ENCODE measurements at places on chromosomes 16 and 17.
A peak's percentile ranks its signal among the peaks of the same experiment; 100 is the strongest.

DNA sequence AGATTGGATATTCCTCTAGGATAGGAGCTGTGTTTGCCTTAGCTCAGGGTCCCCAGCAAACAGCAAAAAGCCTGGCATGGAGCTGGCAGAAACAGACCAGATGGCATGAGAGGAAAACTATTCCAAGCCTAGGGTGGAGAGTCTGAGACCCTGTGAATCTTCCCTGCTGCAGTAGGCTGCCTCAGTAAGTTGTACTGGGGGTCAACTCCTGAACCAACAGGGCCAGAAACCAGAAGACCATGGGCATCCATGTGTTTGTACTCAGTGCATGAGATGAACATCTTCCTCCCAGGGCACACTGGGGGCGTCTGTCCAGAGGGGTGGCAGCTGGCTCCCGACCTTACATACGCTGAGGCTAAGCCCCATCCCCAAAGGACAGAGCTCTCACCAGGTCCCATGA is 214.4 kb downstream of the C16orf78 start:
- no peak for DNase-seq

- no peak for DNase-seq
Observed at GRCh38 chr17:72111336-72111923, 9.4 kb upstream of the SOX9 start.

GRCh38 chr17:33124871-33125551 is 133.4 kb downstream of the SPACA3 start:
- DNase-seq = no peak

DNA sequence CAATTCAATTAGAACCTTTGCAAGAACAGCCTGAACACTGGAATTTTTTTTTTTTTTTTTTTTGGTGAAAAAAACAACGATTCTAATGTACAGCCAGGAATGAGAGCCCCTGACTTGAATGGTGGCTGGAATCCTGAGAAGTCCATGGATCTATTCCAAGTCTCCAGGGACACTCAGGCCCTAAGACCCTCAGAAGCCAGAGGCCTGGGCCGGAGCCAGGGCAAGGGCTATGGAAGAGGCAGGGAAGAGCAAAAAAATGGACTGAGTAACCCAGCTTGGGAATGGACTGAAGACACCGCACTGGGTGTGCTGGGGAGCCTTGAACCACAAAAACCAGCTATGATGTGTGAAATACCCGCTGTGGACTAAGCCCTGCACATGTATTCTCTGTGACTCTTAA is 60.3 kb upstream of the LHX1 start:
- DNase-seq = no peak

DNA sequence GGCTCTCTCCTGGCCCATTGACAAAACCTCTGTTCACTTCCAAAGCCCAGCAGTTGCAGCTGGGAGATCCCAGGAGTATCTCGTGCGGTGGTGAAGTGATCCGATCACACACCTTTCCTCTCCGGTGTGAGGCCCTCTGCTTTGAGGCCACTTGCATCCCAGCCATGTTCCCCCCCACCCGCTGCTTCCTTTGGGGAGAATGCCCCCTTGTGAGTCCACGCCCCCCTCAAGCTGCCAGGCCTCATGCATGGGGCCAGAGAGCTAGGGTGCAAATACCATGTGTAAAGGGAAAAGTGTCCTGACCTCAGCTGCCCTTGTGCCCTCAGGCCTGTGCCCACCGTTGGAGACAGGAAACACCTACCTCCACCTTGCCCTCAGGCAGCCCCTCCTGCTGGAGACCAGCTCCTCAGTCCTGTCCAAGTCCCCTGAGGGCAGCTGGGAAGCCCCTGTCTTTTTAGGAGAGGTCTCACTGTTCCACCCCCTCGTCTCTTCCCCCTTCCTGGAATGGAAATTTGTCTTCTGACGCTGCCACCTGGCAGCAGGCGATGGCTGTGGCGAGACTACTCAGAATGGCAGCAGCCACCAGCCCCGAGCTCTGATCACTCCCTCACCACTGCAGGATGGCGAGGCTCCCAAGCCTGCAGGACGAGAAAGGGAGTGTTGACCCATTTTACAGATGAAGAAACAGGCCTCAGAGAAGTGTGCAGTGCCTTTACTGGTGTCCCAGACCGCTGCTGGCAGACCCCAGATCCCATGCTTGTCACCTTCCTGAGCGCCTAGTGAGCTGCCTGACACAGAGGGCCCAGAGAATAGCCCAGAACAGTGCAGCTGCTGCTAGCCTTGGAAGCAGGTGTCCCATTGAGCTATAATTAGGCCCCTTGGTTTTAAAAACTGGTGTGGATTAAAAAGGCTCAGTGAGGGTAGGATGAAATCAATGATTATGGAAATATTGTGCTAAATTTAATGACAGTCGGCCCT is 120.6 kb upstream of the CACNG5 start:
- DNase-seq = no peak

GRCh38 chr17:36623281-36623680 is 21.9 kb downstream of the MRM1 start:
- no peak for DNase-seq

GRCh38 chr16:31528523-31529107 is 915 bp downstream of the AHSP start:
- DNase-seq = no peak

GRCh38 chr17:50161911-50162288 is 3.9 kb upstream of the SGCA start:
- DNase-seq = no peak

- no peak for DNase-seq
Observed at GRCh38 chr17:49146620-49147306, 14.2 kb downstream of the B4GALNT2 start.

DNA sequence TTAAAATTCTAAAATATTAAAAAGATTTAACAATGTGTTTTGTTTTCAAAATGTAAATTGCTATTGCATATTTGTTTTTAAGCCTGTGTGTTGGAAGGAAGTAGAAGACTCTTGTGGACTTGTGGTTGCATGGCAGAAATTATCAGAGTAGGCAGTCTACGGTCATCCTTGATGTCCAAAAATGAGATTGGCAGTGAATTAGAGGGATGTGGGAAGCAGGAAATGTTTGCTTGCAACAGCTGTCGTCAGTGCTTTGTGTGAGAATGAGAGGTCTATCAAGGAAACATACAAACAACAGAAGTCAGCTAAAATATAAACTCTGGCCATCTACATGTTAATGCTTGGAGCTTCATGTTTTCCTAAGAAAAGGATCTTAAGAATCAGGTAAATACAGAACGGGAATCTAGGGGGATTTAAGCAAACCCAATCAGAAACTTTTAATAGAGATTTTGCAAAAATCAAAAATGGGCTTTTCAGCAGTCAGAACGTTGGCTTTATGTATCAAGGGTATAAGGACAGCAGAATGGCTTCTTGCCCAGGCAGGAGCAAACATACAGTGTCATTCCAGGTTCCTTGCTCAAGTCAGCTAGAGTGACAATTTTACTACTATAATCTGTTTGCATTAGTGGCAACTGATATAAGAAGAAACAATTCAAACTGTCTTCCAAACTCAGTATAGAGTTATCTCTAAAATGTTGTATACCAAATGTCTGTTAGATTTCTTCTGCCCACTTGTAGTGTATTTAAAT is 196.7 kb downstream of the CYB561 start:
- no peak for DNase-seq

DNA sequence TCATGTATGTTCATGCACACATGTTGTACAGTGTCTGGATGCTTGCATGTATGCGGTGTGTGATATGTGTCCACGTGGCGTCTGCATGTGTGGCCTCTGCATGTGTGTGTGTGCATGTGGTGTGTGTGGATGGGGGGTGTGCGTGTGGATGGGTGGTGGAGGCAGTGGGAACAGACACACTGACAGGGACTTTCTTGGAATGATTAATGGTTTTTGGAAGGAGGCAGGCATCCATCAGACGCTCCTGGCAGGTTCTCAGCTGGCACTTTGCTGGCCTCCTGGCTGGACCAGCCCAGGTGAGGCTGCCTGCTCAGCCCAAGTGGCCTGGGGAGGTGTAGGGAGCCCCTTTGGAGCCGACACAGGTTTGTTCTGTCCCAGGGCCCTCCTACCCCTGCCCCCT is 121.2 kb upstream of the CIBAR2 start:
- no peak for DNase-seq

GRCh38 chr16:74923766-74924460 is 61.0 kb downstream of the WDR59 start:
- DNase-seq = no peak

GRCh38 chr16:12626411-12626810 is 177.3 kb downstream of the CPPED1 start:
- no peak for DNase-seq

- DNase-seq = no peak
Observed at GRCh38 chr16:51113236-51114125, 37.6 kb downstream of the SALL1 start.

DNA sequence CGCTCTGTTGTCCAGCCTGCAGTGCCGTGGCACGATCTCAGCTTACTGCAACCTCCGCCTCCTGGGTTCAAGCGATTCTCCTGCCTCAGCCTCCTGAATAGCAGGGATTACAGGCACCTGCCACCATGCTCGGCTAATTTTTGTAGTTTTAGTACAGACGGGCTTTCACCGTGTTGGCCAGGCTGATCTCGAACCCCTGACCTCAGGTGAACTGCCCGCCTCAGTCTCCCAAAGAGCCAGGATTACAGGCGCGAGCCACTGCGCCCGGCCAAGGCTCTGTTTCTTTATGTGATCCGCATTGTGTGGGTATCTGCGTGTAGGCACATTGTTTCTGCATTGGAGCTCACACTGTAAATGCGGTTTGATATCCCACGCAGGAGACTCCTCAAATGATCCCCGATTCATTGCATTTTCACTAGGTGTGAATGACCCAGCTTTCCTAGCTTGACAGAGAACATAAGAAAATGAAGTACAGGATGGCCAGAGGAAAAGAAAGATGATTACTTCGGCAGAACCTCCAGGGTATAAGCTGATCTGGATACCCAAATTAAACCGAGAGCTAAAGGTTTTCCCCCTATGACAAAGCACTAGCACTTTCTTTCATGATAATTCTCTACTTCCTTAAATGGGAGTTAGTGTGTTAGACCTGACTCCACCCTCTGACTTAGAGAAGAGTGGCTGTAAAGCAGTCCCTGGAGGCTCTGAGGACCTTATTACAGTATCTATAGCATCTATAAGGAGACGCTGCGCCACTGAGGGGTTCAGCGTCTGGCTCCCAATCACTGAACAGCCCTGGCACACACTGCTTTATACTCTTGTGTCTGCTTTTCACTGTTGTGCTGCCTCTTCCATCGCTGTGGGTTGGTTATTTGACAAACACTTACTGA is 17.3 kb downstream of the COTL1 start:
- DNase-seq = peak; percentile 72

- DNase-seq = no peak
Observed at GRCh38 chr17:21001813-21002221, 41.0 kb downstream of the USP22 start.

GRCh38 chr17:59771093-59771492 is 63.6 kb downstream of the VMP1 start:
- no peak for DNase-seq

DNA sequence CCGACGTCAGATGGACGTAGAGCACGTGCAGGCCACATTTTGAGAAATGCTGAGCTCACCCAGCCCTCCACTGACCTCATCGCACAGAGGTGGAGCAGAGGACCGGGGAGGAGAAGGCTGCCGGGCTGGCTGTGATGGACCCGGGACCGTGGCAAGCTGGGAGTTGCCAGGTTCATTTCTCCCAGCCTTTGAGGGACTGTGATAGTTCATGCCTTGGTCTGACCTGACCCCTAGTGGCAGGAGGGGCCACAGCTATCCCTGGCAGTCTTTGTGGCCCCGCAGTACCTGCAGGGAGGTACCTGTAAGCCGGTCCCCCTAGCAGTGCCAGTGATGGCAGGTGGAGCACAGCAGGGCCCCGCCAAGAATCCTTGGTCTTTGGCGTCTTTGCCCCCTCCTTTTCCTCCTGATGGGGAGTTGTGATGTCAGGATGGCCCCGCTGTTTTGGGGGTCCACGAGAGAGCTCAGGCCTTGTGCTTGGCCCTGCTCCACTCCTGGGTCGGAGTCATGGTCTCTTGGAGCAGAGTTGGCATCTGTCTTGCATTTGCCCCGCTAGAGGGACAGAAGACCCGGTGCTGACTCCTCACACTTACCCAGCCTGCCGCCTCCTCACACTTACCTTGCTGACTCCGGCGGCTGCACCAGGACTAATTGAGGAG is 50.4 kb downstream of the OR1D5 start:
- DNase-seq = peak; percentile 38

DNA sequence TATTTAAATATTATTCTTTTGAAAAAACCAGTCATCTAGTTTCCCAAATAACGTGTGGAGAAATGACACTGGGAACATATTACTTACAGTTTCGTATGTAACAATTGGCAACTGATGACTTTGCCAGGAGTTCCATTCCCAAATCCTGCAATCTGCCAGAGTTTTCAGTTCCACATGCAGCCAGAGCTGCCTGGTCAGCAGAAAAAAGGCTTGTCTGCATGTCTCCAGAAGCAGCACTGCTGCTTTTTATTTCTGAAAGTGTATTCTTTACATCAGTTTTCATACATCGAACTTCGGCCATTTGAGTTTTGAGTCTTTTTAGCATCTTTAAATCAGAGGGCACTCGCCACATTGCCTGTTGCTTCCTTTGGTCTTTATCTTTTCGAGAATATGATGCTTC is 78.4 kb downstream of the TRIM37 start:
- no peak for DNase-seq

GRCh38 chr16:20051147-20051546 is 22.5 kb downstream of the GPR139 start:
- no peak for DNase-seq

GRCh38 chr16:12319428-12320035 is 343.0 kb downstream of the SNX29 start:
- DNase-seq = no peak

- no peak for DNase-seq
Observed at GRCh38 chr16:17082095-17082882, 388.5 kb downstream of the XYLT1 start.

DNA sequence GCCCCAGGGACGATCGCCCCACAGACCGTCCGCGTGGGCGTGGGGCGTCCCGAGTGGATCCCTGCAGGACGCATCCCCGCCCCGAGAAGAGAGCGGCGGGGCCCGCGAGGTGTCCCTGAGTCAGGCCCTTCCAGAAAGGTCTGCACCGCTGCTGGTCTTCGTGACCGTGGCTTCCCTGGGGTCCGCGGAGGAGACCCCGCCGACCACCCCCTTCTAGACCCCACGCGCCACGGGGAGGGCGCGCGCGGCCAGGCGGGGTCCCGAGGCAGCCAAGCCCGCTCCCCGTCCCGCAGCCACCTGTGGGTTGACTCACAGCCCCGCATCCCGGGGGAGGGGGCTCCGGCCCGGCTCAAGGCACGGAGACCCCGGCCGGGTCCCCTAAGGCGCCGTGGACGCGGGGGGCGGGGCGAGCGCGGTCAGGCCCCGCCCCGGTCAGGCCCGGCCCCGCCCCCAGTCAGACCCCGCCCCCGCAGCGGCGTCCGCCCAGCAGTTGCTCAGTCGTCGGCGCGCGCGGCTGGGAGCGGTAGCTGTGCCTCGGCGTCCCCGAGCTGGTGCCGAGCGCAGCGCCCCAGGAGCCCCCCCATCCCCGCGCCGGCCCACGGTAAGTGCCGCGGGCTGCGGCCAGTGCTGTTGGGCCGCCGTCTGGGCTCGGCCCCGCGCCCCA is at the start of gene BAIAP3:
BAIAP3 (plus strand) TSS at position 497 of the 664 bp plus-strand sequence. CDS start 4,905 bp downstream, outside the sequence.
- peak; percentile 42 for DNase-seq

GRCh38 chr17:2414446-2415064 is 13.7 kb upstream of the MNT start:
- no peak for DNase-seq
